ENCODE measurements at places on chromosomes 12 and 14.
A peak's percentile ranks its signal among the peaks of the same experiment; 100 is the strongest.

DNA sequence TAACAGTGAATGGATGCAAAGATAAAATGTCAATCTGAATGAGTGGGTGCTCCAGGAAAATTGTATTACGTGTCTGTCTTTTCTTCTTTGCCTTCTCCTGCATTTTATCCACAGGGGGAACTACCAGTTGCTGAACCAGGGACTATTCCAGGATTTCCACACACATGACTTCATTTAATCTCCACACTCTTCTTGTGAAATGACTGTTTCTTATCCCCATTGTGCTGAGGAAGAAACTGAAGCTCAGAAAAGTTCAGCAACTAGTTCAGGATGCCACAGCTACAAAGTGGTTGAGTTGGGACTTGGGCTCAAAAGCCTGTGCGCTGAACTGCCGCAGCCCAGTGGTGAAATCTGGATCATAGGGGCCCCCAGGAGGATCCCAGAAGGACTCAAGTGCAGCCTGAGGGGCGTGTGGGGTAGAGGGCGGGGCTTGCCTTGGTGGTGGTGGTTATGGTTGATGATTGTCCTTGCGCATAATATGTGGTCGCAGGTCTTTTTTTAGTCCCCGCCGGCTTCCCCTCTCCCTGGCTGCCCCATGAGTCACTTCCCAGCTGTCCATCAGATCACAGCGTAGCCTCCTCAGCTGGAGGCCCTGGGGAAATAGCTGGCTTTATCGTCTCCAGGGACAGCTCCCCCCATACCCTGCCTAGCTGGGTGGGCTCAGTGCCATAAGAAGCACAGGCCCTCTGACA lies 235.2 kb upstream of the CRY1 start:
- DNase-seq = peak; percentile 58

- DNase-seq = no peak
Observed at GRCh38 chr14:61213191-61213621, 67.9 kb downstream of the TMEM30B start.

- DNase-seq = no peak
Observed at GRCh38 chr12:53217931-53218307, 10.9 kb upstream of the ITGB7 start.

DNA sequence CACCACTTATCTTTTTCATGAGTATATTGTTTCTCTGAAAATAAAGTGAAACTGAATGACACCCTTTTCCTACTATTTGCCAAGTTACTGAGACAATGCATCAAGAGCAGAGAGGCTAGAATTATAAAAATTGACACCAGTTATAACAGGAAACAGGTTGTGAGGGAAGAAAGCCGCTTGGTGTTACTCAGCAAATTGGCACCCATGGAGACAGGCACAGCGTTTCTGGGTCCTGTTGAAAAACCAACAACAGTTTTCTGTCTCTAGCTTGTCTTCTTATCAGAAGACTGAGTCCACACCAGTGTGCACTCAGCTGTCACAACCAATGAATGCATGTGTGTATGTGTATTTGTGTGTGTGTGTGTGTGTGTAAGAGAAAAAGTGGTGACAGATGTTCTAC lies 267.7 kb downstream of the KCNH5 start:
- DNase-seq = no peak

- no peak for DNase-seq
Observed at GRCh38 chr12:30111719-30112118, 328.0 kb upstream of the TMTC1 start.

DNA sequence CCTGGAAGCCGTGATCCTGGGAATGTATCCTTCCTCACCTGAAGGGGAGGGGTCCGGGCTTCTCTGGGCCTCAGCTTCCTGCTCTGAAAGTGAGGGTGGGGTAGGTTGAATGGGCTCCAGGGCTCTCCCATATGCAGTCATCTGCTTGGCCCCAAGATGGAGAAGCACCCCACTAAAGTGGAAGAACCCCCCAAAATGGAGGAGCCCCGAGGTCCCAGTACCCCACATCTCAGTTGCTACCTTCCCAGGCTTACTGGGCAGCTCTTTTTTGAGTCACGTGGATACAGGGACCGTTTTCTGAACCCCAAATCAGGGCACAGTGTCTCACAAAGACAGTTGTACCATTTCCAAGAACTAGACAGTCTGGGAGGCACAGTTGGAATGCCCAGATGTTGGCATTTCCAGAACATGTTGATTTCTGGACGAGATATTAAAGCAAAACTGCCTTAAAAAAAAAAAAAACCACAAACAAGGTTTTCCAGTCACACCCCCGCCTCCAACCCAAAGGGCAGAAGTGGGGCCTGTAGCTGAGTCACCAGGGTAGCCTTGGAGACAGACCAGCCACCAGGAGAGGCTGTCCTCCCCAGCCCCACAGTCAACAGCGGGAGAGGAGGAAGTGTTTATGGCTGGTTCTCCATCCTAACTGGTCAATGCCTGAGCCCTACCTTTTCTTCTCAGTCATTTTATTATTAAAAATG lies 12.1 kb downstream of the VASH1 start:
- peak; percentile 76 for DNase-seq

GRCh38 chr12:27751386-27752047 lies 28.5 kb upstream of the KLHL42 start:
- DNase-seq = no peak

- DNase-seq = no peak
Observed at GRCh38 chr12:128381541-128381940, 114.6 kb downstream of the TMEM132C start.

- no peak for DNase-seq
Observed at GRCh38 chr12:128830505-128830893, 6.7 kb upstream of the SLC15A4 start.

DNA sequence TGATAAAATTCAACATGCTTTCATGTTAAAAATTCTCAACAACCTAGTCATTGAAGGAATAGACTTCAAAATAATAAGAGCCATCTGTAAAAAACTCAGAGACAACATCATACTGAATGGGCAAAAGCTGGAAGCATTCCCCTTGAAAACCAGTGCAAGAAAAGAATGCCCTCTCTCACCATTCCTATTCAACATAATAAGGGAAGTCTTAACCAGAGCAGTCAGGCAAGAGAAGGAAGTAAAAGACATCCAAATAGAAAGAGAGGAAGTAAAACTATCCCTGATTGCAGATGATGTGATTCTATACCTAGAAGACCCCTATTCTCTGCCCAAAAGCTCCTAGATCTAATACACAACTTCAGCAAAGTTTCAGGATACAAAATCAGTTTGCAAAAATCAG lies 52.9 kb downstream of the APOBEC1 start:
- no peak for DNase-seq

- DNase-seq = no peak
Observed at GRCh38 chr12:11397366-11397765, 2.0 kb upstream of the PRB2 start.

DNA sequence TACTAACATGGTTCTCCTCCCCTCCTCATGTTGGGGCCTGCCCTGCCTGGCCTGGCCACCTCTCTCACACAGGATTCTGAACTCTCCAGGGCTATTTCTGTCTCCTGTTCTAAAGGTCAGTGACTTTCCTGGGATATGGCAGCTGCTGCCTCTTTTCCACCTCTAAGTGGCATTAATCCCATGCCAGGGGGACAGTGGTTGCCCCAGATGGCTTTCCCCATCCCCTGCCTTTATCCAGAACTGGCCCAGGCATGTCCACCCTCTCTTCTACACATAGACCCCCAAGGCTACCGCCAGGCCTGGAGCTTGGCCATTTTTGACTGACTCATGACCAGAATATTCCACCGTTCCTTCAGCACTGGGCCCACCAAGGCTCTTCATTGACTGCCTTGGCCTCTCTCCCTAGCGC lies 90.4 kb downstream of the IRF2BPL start:
- no peak for DNase-seq

- no peak for DNase-seq
Observed at GRCh38 chr12:56150563-56150962, 1.8 kb upstream of the MYL6B start.

DNA sequence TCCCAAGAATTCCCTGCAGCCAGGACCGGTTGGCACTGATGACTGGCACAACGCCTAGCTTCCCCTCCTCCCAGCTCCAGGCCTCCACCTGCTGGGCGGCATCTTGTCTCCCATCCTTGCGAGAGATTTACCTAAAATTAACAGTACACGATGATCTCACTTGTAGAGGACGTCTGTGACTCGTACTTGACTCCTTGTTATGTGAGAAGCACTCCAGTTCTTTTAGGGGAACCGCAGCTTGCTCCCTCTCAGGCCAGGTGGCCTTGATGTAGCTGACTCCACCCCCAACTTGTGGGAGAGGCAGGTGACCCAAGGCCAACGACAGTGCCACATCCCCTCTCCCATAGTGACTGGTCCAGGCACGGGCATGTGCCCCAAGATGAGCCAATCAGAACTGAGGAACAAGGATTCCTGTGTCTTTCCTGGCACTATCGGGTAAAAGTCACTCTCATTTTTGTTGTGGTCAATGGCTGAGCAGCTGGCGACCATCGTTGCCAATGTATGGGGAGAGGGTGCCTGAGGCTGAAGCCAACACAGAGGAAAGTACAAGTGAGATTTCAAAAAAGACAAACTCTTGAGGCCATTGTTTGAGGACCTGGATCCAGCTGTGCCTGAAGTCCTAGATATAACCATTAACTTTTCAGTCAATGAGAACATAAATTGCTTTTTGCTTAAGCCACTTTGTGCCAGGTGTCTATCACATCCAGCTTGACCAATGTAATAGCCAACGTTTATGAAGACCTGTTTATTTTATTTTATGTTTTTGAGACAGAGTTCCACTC lies 208.7 kb downstream of the RBM19 start:
- no peak for DNase-seq

DNA sequence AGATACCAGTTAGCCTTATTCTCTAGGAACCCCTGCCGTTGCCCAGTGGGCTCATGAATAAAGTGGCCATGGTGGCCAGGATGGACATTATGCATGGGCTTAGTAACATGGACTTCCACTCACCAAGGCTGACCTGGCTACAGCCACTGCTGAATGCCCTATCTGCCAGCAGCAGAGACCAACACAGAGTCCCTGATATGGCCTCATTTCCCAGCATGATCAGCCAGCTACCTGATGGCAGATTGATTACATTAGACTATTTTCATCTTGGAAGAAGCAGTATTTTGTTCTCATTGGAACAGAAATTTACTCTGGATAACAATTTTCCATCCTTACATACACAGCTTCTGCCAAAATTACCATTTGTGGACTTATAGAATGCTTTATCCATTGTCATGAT lies 16.2 kb upstream of the LPCAT3 start:
- no peak for DNase-seq

DNA sequence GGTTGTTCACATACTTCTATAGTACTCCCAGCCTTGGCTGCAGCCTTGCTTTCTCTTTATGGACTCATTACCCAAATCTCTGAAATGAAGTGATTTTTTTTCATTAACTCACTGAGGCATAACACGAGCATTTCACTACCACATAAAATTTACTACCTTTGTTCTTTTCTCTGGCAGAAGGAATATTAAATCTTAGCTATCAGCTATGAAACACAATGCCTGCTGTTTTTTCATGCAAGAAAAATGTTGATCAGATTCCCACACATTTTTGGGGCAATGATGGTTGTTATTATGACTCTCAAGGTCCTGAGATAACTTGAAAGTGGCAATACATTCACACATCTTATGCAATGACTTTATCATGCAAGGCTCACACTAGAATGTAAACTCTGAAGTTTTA lies 225.3 kb upstream of the ATP2B1 start:
- no peak for DNase-seq

DNA sequence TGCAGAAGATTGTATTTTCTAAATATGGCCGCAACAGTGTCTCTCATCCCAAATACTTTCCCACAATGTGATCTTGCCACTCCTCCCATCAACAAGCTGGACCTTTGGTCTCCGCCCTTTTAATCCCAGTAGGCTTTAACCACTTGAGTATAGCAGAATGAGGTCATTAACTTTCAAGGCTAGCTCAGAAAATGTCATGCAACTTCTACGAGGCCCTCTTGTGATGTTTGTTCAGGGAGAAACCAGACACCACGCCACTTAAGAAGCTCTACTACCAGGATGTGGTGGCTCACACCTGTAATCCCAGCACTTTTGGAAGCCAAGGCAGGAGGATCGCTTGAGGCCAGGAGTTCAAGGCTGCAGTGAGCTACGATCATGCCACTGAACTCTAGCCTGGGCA lies 20.1 kb upstream of the OR6J1 start:
- DNase-seq = no peak

DNA sequence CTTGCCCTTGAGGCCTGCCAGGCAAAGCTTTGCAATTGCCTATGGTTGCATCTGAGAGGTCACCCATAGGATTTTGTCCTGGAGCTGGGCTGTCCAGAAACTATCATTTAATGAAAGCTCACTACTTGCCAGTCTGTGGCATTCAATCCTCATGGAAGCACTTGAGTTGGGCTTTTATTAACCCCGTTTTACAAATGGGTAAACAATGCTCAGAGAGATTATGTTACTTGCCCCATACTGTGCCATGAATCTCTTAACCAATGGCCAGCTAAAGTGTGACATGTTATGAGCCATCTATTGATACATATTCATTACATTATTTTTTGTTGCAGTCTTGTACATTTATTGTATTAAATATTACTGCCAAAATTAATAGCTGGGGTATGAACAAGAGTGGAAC lies 35.9 kb downstream of the PDZRN4 start:
- no peak for DNase-seq

- no peak for DNase-seq
Observed at GRCh38 chr14:61388173-61388975, 67.0 kb downstream of the PRKCH start.

GRCh38 chr14:67971627-67972625 lies 152.3 kb downstream of the RAD51B start:
- DNase-seq = no peak

- DNase-seq = no peak
Observed at GRCh38 chr12:54068418-54069070, 14.9 kb downstream of the HOXC4 start.

- no peak for DNase-seq
Observed at GRCh38 chr12:113082486-113083148, 26.1 kb downstream of the DTX1 start.

DNA sequence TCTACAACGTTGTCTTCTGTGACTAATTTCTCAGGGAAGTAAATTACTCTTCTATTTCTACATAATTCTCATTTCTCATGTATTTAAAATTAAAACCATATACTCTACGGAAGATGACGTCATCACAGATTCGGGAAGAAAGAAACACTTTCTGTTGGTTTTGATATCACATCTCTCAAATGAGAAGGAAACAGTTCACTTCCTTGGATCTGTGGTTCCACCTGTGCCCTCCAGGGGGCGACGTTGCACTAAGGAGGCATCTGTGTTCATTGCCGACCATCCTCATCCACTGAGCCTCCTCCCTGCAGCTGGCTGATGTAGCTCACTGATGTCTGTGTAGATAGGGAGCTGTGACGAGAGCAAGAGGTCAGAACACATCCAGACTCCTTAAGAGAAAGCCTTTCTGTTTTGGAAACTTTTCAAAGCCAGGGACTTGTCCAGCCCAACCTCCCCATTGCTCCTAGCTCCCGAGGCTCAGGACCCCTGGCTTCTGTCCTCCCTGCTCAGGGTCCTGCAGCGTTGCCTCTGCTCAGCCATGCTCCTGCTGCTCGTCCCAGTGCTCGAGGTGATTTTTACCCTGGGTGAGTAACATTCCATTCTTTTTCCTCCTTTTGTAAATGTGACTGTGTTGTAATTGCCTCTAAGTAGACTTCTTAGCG lies 172.7 kb upstream of the OR4E1 start:
- DNase-seq = peak; percentile 68

- no peak for DNase-seq
Observed at GRCh38 chr12:103833095-103833775, 7.8 kb downstream of the NT5DC3 start.
